Left renal pelvis (tissue), 4 donors: ENCODE measurements at places on chromosomes 12 and 14.

DNA sequence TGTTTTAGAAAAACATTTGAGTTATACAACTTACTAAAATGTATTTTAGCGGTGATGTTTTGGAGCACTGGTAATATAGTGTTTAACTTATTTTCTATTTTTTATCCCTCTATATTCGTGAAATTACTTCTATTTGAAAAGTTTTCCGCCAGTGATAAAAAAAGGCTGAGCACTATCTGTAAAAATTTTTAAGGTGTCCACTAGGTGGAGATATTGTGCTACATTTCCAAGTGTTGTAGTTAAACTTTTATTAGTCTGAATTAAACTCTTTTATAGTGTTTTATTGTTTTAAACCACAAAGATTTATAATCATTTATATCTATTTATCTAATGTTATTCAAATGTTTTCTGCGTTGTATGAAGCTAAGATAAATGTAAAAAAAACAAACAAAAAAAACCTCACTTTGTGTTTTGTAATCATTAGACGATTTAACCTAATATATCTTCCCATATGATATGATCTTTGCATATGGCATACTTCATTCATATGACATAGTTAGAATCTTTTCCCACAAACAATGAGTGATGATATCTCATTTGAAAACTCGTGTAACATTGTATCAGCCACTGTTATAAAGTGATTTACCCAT lies 11.8 kb downstream of the ALG10B start:
- DNase-seq = peak; percentile 1

DNA sequence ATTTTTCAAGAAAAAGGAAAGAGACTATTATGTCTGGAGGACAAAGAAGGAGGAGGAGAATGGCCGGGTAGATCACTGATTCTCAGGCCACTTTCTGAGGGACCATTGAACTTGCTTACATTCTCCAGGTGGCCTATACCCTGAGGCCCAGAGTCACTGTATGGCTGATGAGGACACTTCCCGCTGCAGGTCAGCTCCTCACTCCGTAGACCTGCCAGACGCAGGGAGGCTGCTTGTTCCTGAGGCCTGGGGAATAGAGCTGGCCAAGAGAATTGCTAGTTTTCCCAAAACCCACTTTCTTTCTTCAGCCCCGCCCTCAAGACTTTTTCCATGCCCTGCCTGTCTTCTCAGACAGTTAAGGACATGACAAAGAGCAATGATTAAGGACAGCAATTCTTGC lies 510.5 kb upstream of the TBX3 start:
- no peak for DNase-seq

DNA sequence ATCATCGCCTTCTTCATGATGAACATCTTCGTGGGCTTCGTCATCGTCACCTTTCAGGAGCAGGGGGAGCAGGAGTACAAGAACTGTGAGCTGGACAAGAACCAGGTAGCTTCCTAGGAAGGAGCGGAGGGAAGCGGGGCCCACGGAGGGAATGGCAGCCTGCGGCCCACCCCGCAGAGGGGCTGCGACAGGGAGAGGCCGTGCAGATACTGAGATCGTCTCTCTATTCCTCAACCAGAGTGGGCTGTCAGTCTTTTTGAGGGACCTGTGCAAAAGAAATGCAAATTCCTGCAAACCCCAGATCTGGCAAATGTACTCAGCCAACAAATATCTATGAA lies 186.2 kb upstream of the FKBP4 start:
- no peak for DNase-seq

GRCh38 chr14:91055016-91055415 lies 5.4 kb downstream of the RPS6KA5 start:
- no peak for DNase-seq

GRCh38 chr14:79074510-79074909 lies 904.3 kb downstream of the NRXN3 start:
- no peak for DNase-seq

DNA sequence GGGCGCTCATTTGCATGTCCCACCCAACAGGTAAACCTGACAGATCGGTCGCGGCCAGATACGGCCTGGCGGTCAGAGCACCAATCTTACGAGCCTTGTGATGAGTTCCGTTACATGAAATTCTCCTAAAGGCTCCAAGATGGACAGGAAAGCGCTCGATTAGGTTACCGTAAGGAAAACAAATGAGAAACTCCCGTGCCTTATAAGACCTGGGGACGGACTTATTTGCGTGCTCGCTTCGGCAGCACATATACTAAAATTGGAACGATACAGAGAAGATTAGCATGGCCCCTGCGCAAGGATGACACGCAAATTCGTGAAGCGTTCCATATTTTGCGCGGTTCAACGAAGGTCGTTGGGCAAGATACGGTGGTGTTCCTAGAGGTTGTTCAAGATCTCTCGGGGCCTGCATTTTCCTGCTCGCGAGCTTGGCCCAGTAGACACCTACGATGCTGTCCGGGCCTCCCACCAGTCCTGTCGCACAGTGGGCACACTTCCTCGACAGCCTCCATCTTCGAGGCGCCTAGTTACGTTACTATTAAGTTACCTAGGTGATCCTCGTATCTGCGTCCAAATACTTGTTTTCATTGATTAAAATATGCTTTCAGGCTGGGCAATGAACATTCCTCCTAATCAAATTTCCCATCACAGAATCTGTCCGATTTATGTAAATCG lies at the start of gene RNU6-7:
TSS of gene RNU6-7 (plus strand) at position 230 of the 675 bp plus-strand sequence.
- DNase-seq = peak; percentile 33

- DNase-seq = no peak
Measured at GRCh38 chr12:51954561-51955361, 3.3 kb downstream of the ACVR1B start.

- DNase-seq = no peak
Measured at GRCh38 chr12:89103831-89104230, 248.5 kb downstream of the DUSP6 start.

DNA sequence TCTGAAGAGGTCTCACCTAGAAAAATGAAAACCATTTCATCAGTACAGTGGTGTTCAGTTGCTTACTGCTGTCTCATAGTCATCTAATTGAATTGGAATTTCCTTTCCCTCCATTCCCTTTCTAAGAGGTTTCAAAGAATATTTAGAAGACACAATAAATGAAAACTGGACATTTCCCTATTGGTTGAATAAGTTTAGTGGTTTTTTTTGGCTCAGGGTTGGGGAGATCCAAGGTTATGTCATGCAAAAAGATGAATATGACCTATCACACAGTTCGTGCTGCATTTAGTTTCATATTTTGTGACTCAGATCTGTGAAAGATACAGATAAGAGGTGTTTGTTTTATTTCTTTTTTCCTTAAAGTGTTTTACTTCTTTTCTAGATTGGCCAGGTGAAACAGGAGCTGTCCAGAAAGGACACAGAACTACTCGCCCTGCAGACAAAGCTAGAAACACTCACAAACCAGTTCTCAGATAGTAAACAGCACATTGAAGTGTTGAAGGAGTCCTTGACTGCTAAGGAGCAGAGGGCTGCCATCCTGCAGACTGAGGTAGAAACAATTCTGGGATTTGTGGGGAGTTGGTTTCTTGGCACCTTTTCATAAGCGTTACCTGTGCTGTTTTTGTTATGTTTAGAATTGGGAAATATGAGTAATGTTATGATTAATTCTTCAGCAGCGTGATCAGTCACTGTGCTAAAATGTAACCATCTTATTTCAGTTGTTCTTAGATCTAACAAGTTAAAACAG lies 124.6 kb downstream of the ERC1 start:
- DNase-seq = no peak

- DNase-seq = no peak
Measured at GRCh38 chr12:127240249-127240929, 1026.6 kb upstream of the TMEM132C start.

GRCh38 chr12:116263844-116264243 lies 13.6 kb downstream of the MED13L start:
- DNase-seq = no peak

DNA sequence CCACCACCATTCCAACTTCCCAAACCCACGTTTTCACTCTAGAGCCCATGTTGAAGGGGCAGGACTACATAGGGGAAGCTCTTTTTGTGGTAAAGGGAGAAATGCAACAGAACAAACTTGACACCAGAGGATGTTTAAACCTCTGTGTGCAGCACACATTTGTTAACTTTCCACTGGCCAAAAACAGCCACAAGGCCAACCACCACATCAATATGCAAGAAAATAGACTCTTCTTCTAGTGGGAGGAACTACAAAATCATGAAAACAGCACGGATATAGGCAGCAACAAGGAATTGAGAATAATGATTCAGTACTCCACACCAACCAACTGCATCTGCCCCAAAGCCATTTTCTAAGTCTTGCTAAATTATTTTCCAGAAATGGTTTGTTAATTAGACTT lies 66.3 kb upstream of the CEP83 start:
- DNase-seq = no peak

- no peak for DNase-seq
Measured at GRCh38 chr14:77268989-77269600, 1.9 kb downstream of the NGB start.

DNA sequence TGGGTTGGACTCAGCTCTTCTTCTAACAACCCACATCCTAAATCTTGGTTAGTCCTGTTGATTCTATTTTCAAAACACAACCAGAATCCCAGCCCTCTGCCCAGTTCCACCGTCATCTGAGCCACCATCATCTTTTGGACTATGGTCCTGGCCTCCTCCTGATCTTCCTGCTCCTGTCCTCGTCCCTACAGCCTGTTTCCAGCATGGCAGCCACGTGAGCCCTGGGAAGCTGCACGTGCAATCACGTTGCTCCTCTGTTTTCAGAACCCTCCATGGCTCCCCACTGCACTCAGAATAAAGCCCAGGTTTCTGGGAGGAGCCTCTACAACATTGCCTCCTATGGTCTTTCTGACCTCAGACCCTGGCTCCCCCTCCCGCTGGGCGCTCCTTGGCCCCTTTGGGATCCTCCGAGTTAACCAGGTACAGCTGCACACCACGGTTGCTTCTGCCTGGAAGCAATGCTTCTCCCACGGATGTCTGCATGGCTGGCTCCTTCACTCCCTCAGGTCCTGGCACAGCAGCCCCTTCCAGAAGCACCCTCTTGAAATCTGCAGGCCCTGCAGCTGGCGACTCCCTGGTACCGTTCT lies 44.5 kb downstream of the BEGAIN start:
- no peak for DNase-seq

GRCh38 chr12:3753544-3754284 lies 805 bp upstream of the CRACR2A start:
- no peak for DNase-seq
